Activated naive CD8-positive, alpha-beta T cell treated with anti-CD3 and anti-CD28 coated beads, Interleukin-2, amount 50 U/mL, for 24 hours (primary cell): ENCODE measurements at places on chromosomes 5 and 9.
A peak's percentile ranks its signal among the peaks of the same experiment; 100 is the strongest.

GRCh38 chr5:144130306-144130705 lies 40.2 kb downstream of the YIPF5 start:
- H3K27me3 ChIP-seq, result peaks cover 2% of the 10 kb centered on the region
- no peak overlapping the region for H3K27ac ChIP-seq
- no peaks in the 10 kb centered on the region for H3K36me3 ChIP-seq
- no peaks in the 10 kb centered on the region for H3K4me1 ChIP-seq

GRCh38 chr9:95270790-95271189 lies 46.7 kb downstream of the FANCC start:
- peaks cover 24% of the 10 kb centered on the region for H3K4me1 ChIP-seq
- no peak overlapping the region for H3K4me3 ChIP-seq
- DNase-seq, result no peak
- no peaks in the 10 kb centered on the region for H3K36me3 ChIP-seq
- no peaks in the 10 kb centered on the region for H3K27me3 ChIP-seq
- H3K27ac ChIP-seq, result no peak overlapping the region

- H3K27ac ChIP-seq, result no peak overlapping the region
- H3K4me3 ChIP-seq, result no peak overlapping the region
- H3K4me1 ChIP-seq, result no peaks in the 10 kb centered on the region
- no peaks in the 10 kb centered on the region for H3K36me3 ChIP-seq
- no peaks in the 10 kb centered on the region for H3K27me3 ChIP-seq
Measured at GRCh38 chr5:21154526-21154925, 1166.5 kb upstream of the CDH18 start.

GRCh38 chr5:398475-399295 lies 44.3 kb upstream of the EXOC3 start:
- peaks cover 50% of the 10 kb centered on the region for H3K4me1 ChIP-seq
- no peak overlapping the region for H3K27ac ChIP-seq
- no peak for DNase-seq
- no peak overlapping the region for H3K4me3 ChIP-seq

DNA sequence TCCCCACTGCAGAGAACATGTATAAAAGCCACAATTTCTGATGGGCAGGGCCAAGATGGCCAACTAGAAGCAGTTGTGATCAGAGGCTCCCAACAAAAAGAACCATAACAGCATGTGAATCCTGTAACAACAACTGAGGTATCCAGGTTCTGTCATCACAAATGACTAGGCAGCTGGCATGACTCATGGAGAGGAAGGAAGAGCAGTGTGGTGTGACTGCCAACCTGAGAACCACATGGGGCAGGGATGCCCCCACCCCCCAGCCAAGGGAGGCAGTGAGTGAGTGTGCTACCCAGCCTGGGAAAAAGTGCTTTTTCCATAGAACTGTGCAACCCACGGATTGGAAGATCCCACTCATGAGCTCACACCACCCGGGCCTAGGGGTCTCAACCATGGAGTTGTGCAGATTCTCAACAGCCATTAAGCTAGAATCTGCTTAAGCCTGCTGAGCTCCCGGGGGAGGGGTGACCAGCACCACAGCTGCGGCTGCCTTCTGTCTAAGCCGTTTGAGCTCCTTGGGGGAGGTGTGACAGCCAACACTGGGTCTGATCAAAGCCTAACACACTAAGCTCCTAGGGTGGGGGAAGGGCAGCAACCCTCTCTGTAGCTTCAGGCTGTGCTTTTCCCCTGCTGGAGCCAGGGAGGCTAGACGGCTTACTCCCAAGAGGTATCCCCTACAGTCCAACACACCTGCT lies 80.1 kb upstream of the DMAC1 start:
- H3K4me1 ChIP-seq, result peaks cover 20% of the 10 kb centered on the region
- H3K27me3 ChIP-seq, result no peaks in the 10 kb centered on the region
- DNase-seq, result peak; percentile 36
- no peak overlapping the region for H3K4me3 ChIP-seq
- H3K27ac ChIP-seq, result no peak overlapping the region

GRCh38 chr5:24691074-24691473 lies 46.3 kb upstream of the CDH10 start:
- no peak for DNase-seq
- H3K27ac ChIP-seq, result no peak overlapping the region
- H3K4me1 ChIP-seq, result no peaks in the 10 kb centered on the region
- H3K27me3 ChIP-seq, result no peaks in the 10 kb centered on the region
- no peaks in the 10 kb centered on the region for H3K36me3 ChIP-seq

GRCh38 chr9:8600914-8601680 lies 801.5 kb upstream of the DMAC1 start:
- no peak overlapping the region for H3K4me3 ChIP-seq
- H3K4me1 ChIP-seq, result no peaks in the 10 kb centered on the region
- no peaks in the 10 kb centered on the region for H3K27me3 ChIP-seq
- DNase-seq, result no peak

DNA sequence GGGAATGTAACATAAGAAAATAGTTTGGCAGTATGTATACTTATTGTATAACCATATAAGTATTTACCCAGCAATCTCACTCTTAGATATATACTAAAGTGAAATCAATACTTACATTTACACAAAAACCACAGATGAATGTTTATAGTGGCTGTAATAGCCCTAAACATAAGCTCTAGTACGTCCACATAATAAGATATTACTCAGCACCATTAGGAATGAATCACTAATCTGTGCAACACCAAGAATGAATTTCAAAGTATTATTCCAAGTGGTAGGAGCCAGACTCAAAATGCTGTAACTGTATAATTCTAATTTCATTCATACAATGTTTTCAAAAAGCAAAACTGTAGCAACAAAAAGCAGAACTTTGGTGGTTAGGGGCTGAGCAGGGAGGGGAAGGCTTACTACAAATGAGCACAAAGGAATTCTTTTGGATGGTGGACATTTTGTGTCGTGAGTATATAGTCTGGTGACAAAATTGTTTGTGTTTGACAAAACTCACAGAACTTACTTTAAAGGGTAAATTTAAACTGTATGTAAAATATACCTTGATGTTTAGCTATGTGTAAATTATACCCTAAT lies 11.9 kb upstream of the C5orf46 start:
- H3K36me3 ChIP-seq, result no peaks in the 10 kb centered on the region
- H3K27ac ChIP-seq, result no peak overlapping the region
- H3K4me1 ChIP-seq, result no peaks in the 10 kb centered on the region
- no peak for DNase-seq
